ENCODE measurements at places on chromosomes 4 and X.

- no peak for DNase-seq
Measured at GRCh38 chr4:180100433-180101344, 2142.5 kb upstream of the TENM3 start.

- peak; percentile 9 for DNase-seq
Measured at GRCh38 chrX:151393514-151393913, 3.5 kb upstream of the VMA21 start.

- no peak for DNase-seq
Measured at GRCh38 chr4:84940960-84941359, 25.5 kb downstream of the WDFY3 start.

- DNase-seq, result no peak
Measured at GRCh38 chr4:4440333-4441061, 53.6 kb downstream of the NSG1 start.

- peak; percentile 59 for DNase-seq
Measured at GRCh38 chrX:115679460-115679859, 118.5 kb downstream of the PLS3 start.

DNA sequence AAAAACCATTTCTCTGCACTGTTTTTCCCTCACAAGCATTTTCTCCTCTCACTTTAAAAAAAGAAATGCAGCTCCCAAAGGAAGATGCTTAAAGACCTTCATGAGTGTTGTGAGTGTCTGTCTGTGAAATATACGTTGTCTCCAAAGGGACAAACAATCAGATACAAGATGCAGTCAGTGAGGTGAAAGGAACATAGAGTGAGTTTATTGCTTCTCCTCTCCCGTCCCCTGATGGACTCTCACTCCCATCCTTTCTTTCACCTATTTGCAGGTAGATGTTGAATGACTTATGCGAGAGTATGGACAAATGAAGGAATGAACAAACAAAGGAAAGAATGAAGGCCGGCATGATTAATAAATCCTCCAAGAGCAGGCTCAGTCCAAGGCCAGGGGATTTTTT is 561.2 kb upstream of the DIPK2B start:
- DNase-seq, result no peak

- DNase-seq, result no peak
Measured at GRCh38 chr4:74032064-74032463, 6.4 kb downstream of the CXCL3 start.

GRCh38 chr4:38683276-38683675 is 19.3 kb downstream of the KLF3 start:
- DNase-seq, result no peak

- DNase-seq, result no peak
Measured at GRCh38 chrX:139126493-139126892, 404.0 kb upstream of the F9 start.

DNA sequence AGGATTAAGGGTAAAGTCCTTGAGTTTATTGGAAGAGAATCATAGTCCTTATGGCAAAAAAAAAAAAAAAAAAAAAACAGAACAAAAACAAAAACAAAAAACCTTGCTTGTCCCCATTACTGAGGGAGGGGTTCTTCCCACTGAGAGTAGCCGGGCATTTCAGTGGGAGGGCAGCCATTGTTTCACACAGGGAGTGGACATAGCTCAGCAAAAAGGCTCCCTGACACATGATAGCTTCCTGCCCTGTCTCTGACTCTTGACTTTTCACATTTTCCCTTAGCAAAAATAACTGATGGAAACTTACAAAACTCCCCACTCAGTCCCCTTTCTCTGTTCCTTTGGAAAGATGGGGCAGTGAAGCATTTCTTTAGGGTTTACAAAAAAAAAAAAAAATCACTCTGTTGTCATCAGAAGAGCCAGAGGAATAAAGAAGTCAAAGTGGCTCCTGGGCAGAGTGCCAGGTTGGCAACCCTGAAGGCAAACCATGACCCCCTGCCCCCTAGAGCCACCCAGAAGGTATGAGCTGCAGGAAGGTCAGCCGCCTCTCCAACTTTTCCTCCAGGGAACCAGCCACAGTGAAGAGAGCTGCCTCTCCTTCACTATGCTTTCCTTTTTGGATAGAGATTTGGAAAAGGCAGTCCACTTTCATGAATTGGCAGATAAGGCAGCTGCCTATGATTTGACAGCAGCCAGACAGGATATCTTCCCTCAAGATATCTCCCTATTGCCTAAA is 170.6 kb downstream of the KDR start:
- no peak for DNase-seq

- DNase-seq, result no peak
Measured at GRCh38 chrX:43633757-43634156, 22.3 kb upstream of the MAOA start.

- DNase-seq, result peak; percentile 18
Measured at GRCh38 chr4:115187136-115187535, 73.7 kb upstream of the NDST4 start.

GRCh38 chr4:26126143-26126718 is 194.6 kb upstream of the RBPJ start:
- no peak for DNase-seq

DNA sequence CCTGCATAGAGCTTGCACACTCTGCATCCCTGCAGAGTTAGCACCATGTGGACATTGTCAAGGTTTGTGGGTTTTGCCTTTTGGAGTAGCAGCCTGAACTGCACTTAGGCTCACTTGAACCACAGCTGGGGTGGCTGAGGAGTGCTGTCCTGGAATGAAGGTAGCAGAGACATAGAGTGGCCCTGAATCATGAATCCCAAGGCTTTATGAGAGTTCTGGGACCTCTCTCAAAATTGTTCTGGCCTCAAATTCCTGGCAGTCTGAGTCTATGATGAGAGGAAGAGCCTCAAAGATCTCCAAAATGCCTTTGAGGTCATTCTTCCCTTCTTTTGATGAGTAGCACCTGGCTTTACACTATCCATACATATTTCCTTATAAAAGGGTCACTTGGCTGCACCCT is 37.1 kb upstream of the ADH1C start:
- DNase-seq, result peak; percentile 29

DNA sequence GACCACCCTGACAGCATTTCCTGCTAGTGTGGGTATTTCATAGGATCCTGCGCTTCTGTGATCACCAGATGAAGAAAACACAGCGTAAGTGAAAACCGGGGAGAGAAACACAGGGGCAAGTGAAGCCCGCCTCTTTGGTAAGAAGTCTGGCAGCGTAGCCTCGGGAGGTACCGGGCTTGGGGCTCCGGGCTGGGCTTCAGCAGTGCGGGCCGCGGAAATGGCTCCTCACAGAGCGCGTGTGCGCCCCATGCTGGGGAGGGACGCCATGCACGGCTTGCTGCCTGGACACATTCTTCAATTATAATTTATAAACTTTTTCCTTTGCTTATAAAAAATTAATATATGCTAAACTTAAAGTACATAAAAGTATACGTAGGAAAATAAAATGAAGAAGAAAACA is 151.5 kb downstream of the AFAP1 start:
- no peak for DNase-seq

- DNase-seq, result no peak
Measured at GRCh38 chrX:129525896-129526295, 2.6 kb upstream of the SMARCA1 start.

GRCh38 chr4:10506077-10506476 is 48.9 kb upstream of the ZNF518B start:
- no peak for DNase-seq
